Right lobe of liver (tissue), 6 donors: ENCODE measurements at places on chromosomes 12 and 14. TPM values are rescaled to one million over a fixed set of nuclear protein-coding genes. Genes with fewer than 3 reads are reported as not detected.

- H3K4me1 ChIP-seq, result no peaks in the 10 kb centered on the region
- DNase-seq, result no peak
- H3K27me3 ChIP-seq, result no peaks in the 10 kb centered on the region
- H3K36me3 ChIP-seq, result peaks cover 7% of the 10 kb centered on the region
- no peak overlapping the region for H3K27ac ChIP-seq
These were observed 11.9 kb upstream of the FKBP11 start for GRCh38 chr12:48937170-48937569.

DNA sequence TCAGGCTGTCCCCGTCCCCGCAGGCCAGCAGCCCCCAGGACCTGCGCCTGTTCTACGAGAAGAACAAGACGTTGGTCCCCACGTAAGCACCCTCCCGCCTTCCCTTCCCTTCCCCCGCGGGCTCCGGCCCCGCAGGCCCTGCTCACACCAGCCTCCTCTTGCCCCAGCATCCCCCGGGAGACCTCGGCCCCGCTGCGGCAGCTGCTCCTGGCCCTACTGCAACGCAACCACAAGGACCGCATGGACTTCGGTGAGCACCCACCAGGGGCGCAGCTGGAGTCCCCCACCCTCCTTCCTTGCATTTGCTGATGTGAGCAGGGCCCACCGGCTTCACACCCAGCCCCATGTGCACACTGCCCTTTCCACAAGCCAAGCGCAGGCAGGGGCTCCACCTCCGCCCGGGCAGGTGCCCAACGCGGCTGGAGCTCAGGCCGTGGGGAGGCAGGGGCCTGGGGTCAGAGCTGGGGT, 15.4 kb downstream of the ULK1 start:
- H3K4me3 ChIP-seq, result no peak overlapping the region
- no peaks in the 10 kb centered on the region for H3K27me3 ChIP-seq
- peaks cover 9% of the 10 kb centered on the region for H3K36me3 ChIP-seq
- no peaks in the 10 kb centered on the region for H3K4me1 ChIP-seq
- no peak overlapping the region for H3K27ac ChIP-seq

- no peaks in the 10 kb centered on the region for H3K4me1 ChIP-seq
- H3K4me3 ChIP-seq, result peak overlapping the region; percentile 74
- no peaks in the 10 kb centered on the region for H3K27me3 ChIP-seq
- no peaks in the 10 kb centered on the region for H3K36me3 ChIP-seq
These were observed 597 bp upstream of the GLTP start for GRCh38 chr12:109880938-109881337.

DNA sequence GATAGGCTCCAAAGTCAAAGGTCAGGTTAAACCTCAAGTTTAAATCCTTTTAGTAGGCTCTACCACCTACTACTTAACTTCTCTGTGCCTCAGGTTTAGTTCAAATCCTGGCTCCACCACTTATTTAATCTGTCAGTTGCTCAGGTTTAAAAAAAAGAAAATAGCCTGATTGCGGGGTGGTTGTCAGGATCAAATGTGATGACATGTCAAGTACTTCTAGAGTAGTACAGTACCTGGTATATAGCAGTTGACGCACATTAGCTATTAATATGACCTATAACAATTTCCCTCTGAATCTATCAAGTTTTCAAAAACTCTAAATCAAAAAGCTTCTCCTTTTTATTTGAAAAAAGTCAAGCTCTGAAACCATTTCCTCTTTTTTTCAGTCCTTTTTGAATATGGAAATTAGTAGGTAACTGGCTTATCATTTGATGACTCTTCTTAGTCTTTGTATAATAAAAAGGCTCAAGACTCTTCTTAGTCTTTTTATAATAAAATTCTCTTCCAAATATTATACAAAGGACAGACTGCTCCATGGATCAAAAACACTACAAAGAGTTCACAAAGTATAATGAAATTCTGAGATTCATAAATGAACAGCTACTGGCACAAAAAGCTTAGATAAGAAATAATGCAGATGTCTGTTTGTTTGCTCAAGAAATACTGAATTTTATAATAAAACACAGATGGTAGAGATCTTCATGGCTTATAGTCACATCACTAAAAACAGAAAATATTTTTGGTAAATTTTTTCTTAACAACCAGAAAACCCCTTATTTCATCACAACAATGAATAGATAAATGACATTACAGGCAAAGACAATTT, 5.0 kb downstream of the OSBPL8 start:
- H3K4me1 ChIP-seq, result no peaks in the 10 kb centered on the region
- DNase-seq, result no peak
- H3K4me3 ChIP-seq, result no peak overlapping the region
- H3K27ac ChIP-seq, result no peak overlapping the region

DNA sequence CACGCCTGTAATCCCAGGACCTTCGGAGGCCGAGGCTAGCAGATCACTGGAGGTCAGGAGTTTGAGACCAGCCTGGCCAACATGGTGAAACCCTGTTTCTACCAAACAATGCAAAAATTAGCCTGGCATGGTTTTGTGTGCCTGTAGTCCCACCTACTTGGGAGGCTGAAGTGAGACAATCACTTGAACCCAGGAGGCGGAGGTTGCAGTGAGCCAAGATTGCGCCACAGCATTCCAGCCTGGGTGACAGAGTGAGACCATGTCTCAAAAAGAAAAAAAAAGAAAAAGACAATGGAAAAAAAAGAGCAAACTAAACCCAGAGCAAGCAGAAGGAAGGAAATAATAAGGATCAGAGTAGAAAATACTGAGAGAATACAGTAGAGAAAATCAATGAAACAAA, 5.4 kb downstream of the CHURC1 start:
- DNase-seq, result no peak
- no peak overlapping the region for H3K4me3 ChIP-seq
- H3K27ac ChIP-seq, result no peak overlapping the region
- no peaks in the 10 kb centered on the region for H3K4me1 ChIP-seq
- H3K27me3 ChIP-seq, result no peaks in the 10 kb centered on the region

DNA sequence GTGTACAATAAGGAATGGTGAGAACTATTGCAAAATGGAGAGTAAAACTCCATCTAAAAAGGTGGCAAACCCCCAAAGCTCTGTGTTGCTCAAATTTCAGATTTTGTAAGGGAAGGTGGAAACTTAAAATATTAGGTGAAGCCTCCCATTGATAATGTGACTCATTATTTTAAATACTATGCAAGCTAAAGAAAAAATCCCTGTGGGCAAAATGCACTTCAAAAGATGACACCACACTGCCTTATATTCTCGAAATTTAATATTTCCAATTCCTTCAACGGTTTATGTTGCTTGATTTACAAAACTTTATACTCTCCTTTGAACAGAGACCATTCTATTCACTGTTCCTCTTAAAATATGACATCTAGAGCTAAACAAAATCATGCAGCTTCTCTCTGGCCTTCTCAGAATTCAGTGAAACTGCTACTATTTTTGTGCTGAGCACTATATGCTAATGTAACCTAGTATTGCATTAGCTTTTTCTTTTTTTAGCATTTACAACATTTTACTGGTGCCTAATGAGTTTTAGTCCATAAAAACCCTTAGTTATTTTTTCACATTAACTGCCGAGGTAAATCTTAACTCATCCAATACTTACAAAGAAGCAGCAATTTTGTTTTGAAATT, 297.7 kb downstream of the SYT1 start:
- H3K4me1 ChIP-seq, result no peaks in the 10 kb centered on the region
- H3K4me3 ChIP-seq, result no peak overlapping the region
- no peak overlapping the region for H3K27ac ChIP-seq
- DNase-seq, result no peak
- H3K36me3 ChIP-seq, result no peaks in the 10 kb centered on the region

DNA sequence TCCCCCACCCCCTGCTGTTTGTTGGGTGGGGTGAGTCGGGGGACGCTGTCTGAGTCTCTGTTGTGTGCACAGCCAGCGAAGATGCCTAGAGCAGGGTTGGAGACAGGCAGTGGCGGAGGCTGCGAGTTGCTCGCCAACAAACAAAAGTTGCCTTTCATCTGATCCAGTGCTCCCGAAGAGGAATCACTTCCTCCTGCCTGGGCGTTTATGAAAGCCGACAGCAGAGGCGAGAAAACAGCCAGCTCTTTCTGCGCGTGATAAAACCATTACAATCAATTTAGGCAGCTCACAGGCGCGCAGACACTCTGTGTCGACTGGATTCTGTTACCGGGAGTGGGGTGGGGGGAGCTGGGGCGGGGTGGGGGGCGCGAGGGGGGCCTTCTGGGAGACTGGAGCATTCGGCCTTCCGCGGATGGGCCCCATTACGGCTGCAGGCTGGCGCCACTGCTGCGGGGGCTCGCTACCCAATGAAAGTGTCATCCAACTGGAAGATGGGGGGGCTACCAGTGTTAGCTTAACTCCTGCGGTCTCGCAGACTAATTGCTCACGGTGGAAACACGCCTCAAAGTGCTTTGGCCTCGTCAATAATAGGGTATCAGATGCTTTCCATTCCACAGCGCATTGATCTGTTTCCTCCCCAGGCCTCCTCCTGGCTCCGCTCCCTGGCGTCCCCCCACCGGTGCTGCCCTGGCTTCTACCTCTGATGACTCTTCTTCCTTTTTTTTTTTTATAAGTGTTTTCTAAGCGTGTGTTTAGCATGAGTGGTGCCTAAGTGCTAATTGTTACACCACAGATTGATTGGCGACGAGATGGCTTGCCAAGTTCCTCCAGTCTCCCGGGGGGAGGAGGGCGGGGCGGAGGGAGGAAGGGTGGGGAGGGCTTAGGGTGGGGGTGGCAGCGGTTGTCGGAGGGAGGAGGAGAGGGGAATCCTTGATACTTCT, 678.4 kb downstream of the MED13L start:
- H3K27ac ChIP-seq, result no peak overlapping the region
- no peaks in the 10 kb centered on the region for H3K36me3 ChIP-seq
- H3K27me3 ChIP-seq, result no peaks in the 10 kb centered on the region
- DNase-seq, result no peak
- no peak overlapping the region for H3K4me3 ChIP-seq

DNA sequence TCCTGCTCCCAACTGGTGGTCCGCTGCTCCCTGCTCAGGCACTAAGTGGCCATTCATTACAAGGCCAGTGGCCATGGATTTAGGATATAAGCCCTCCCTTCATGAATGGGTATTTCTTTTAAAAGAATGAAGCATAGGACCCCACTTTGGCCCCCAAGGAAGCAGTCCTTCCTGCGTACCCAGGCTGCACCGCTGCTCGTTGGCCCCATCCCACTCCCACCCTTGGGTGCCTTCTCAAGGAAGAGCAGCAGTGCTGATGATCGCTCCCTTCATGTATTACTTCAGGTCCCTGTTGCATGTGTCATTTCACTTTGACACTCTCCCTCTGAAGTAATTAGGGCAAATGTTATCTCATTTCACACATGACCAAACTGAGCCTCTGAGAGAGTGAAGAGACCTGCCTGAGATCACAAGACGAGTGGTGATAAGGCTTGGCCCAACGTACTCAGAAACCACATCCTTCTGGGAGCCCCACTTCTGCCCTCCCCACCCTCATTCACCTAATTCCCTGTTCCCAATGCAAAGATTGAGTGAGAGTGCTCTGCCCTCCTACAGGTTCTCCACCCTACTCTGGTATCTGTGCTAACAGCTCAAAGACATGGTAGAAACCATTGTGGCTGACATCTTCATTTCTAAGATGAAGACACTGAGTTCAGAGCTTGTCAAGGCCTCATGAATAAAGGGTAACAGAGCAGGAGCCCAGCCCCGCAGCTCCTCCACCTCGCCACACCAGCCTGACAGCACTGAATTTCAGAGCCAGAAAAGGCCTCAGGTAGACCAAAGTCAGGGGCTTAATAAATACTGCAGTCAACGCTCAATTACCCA, 10.3 kb upstream of the KRT2 start:
- no peak for DNase-seq
- no peaks in the 10 kb centered on the region for H3K4me1 ChIP-seq
- H3K4me3 ChIP-seq, result no peak overlapping the region
- no peaks in the 10 kb centered on the region for H3K36me3 ChIP-seq
- H3K27ac ChIP-seq, result no peak overlapping the region

DNA sequence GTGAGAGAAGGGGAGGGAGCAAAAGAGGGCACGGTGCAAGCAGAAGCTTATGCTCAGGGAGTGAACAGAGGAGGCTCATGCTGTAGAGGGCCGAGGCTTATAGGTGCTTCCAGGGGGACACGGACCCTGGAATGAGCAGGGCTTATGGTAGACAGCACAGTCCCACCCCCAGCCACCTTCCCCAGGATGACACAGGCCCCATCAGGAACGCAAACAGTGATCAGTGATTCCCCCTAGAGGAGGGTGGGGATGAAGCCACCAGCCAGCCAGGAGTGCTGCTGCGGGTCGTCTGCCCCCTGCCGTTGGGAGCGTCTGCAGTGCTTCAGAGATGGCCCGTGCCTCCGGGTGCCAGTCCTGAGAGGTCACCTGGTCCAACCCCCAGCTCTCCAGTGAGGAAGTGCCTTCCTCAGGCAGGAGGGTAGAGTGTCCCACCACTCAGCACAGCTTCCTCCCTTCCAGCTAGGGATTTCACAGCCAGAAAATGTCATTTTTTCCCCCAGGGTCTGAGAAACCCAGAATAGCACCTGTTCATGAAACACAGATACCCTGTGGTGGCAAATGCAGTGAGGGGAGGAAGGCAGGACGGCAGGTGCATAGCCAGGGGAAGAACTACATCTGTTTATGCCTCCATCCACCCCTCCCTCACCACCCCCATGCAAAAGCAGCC, 60.7 kb downstream of the SLC6A12 start:
- H3K36me3 ChIP-seq, result no peaks in the 10 kb centered on the region
- no peaks in the 10 kb centered on the region for H3K27me3 ChIP-seq
- no peak overlapping the region for H3K27ac ChIP-seq
- DNase-seq, result peak; percentile 80

The DDX47 gene
- 24.5 TPM for total RNA-seq

The SLC6A15 gene
- not detected for total RNA-seq

The DIO2 gene
- total RNA-seq, result 0.02 TPM

The JPH4 gene
- total RNA-seq, result 0.07 TPM
